Upper lobe of left lung (tissue), 6 donors: ENCODE measurements at places on chromosomes 2 and 18.

- DNase-seq: no peak
- no peaks in the 10 kb centered on the region for H3K36me3 ChIP-seq
- H3K27ac ChIP-seq: no peak overlapping the region
- no peaks in the 10 kb centered on the region for H3K27me3 ChIP-seq
Measured at GRCh38 chr18:28468901-28469300, 292.0 kb upstream of the CDH2 start.

DNA sequence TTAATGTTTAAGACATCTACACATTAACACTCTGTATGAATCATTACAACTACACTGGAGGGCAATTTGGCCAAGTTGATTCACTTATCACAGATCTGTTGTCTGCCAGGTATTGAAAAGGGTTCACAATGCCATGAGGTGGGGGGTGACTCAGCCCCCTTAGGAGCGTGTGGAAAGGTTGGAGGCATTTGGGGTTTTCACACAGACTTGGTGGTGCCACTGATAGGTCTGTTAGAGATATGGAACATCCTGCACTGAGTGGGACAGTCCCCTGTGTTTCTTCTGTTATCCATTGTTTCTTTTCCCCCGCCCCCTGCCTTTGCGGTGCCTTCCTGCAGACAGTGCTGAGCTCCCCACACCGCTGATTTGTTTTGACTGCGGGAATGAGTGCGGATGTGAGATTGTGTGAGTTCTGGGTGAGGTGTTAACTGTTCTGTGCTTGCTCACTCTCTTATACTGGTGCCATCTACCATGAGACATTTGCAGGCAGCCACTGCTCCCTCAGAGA lies 9.3 kb upstream of the TSN start:
- no peaks in the 10 kb centered on the region for H3K4me1 ChIP-seq
- no peaks in the 10 kb centered on the region for H3K36me3 ChIP-seq
- H3K27ac ChIP-seq: no peak overlapping the region
- no peak for DNase-seq
- H3K27me3 ChIP-seq: no peaks in the 10 kb centered on the region
- no peak overlapping the region for H3K4me3 ChIP-seq

GRCh38 chr18:24228667-24229041 lies 89.8 kb downstream of the CABYR start:
- H3K36me3 ChIP-seq: peaks cover 6% of the 10 kb centered on the region
- H3K27ac ChIP-seq: no peak overlapping the region

- DNase-seq: no peak
- H3K4me1 ChIP-seq: no peaks in the 10 kb centered on the region
- H3K27ac ChIP-seq: no peak overlapping the region
- no peaks in the 10 kb centered on the region for H3K27me3 ChIP-seq
- H3K36me3 ChIP-seq: no peaks in the 10 kb centered on the region
- no peak overlapping the region for H3K4me3 ChIP-seq
Measured at GRCh38 chr2:12980817-12981216, 264.1 kb downstream of the TRIB2 start.

GRCh38 chr2:95274291-95275150 lies at the start of gene PROM2:
TSS of gene PROM2 (plus strand) at chr2:95274449. CDS start at chr2:95274586, 137 bp downstream.
- no peak for DNase-seq
- H3K4me3 ChIP-seq: no peak within 1 kb of the TSS
- H3K4me1 ChIP-seq: no peaks in the 10 kb centered on the region
- H3K27me3 ChIP-seq: no peaks in the 10 kb centered on the region

DNA sequence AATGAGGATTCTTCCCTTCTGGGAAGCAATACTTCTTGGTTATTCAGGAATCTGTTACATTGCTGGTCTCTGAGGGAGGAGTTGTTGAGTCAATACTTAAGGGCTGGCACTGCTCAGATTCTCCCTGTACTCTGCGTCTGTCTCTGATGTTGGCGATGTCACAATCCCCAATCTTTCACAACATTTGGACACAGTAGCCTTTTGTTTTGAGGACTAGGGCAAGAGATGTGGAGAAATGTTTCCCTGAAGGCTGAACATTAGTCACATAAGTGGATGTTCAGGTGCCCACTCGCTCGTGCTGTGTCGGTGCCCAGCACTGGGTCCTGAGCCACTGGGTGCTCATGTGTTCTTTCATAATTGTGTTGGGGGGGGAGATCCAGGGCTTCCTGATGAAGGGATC lies 55.0 kb downstream of the MAPK4 start:
- H3K36me3 ChIP-seq: no peaks in the 10 kb centered on the region
- H3K4me3 ChIP-seq: no peak overlapping the region
- no peaks in the 10 kb centered on the region for H3K4me1 ChIP-seq
- H3K27me3 ChIP-seq: no peaks in the 10 kb centered on the region

DNA sequence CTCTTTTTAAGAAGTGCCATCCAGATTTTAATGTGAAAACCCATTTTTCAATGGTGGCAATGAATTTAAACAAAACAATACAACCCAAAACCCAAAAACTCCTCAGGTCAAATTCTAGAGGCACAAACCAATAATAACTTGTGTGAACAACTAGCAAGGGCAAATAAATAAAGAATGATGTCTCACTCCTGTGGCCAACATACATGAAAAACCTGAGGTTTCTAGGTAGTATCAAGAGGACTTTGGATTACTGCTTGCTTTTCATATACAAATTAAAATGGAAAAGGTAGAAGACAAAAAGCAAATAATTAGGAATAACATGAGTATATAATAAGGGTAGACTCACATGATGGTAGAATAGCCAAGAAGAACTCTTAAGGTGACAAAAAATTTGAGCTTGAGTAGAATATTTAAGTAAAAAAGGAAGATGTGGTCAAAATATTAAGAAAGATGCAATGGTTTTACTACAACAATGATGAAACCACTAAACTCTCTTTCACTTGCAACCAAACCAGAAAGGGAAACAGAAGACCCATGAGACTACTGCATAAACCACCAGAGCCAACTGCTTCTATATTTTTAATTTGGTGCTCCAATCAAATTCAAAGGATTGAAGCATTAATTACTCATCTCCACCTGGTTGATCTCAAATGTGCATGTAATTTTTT lies 53.5 kb downstream of the DARS1 start:
- H3K27me3 ChIP-seq: no peaks in the 10 kb centered on the region
- no peak overlapping the region for H3K4me3 ChIP-seq
- peaks cover 40% of the 10 kb centered on the region for H3K36me3 ChIP-seq
- no peak for DNase-seq
